ENCODE measurements at places on chromosomes 2 and 18. TPM values are rescaled to one million over a fixed set of nuclear protein-coding genes. Genes with fewer than 3 reads are reported as not detected.

TUBB8B gene
- total RNA-seq: not detected

CDH2 gene
- 107 TPM for total RNA-seq

ECEL1 gene
- not detected for total RNA-seq

SGPP2 gene
- total RNA-seq: not detected

PLA2R1 gene
- total RNA-seq: 8.0 TPM

RGPD6 gene
- 51.2 TPM for total RNA-seq

ATP6V1B1 gene
- 0.62 TPM for total RNA-seq

ST8SIA5 gene
- total RNA-seq: under 0.01 TPM

DAW1 gene
- not detected for total RNA-seq

GPR75 gene
- 1.1 TPM for total RNA-seq

C2orf76 gene
- 8.4 TPM for total RNA-seq

KCNE4 gene
- 12.6 TPM for total RNA-seq

RNF144A gene
- 12.0 TPM for total RNA-seq

APOB gene
- total RNA-seq: under 0.01 TPM

ABCG8 gene
- total RNA-seq: not detected

LRP1B gene
- 0.50 TPM for total RNA-seq

SLC38A11 gene
- total RNA-seq: 1.5 TPM

RESP18 gene
- total RNA-seq: not detected

DOK6 gene
- total RNA-seq: 1.2 TPM

ANKAR gene
- total RNA-seq: 3.7 TPM

ITM2C gene
- 106 TPM for total RNA-seq

RUFY4 gene
- not detected for total RNA-seq

CLEC4F gene
- not detected for total RNA-seq

SDC1 gene
- total RNA-seq: 117 TPM

NCKAP5 gene
- 1.6 TPM for total RNA-seq

SPDYA gene
- 1.6 TPM for total RNA-seq

ZNF804A gene
- 11.5 TPM for total RNA-seq
